ENCODE measurements at places on chromosomes 4 and X.

DNA sequence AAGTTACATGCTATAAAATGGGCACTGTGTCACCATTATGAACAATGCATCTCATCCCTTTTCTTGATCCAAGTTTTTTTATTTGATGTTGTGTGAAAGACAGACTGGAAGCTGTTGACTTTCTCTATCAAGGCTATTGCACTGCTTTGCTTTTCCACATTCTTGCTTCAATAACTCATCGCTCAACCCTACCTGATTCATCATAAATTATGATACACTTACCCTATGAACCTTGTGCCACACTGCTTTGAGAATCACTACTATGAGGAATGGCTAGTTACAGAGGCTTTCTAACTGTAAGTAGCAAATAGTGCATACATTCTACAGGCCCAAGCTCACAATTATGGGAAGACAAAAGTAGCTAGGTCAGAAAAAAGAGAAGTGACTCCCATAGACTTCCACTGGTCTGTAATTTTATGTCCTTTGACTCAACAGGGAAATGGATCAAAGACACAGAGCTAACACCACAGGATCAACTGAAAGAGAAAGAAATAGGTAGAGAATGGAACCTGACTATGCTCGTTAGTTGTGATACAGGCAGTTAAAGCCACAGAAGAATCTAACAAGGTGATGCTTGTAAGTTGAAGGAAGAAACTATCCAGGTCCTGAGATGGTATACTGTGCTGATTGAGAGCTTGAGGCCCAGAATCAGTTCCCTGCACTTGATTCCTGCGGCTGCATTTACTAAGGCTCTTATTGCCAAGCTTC, 163.5 kb downstream of the PPP3CA start:
- no peak for DNase-seq

GRCh38 chrX:57901466-57901865, 8.8 kb downstream of the ZXDA start:
- no peak for DNase-seq

DNA sequence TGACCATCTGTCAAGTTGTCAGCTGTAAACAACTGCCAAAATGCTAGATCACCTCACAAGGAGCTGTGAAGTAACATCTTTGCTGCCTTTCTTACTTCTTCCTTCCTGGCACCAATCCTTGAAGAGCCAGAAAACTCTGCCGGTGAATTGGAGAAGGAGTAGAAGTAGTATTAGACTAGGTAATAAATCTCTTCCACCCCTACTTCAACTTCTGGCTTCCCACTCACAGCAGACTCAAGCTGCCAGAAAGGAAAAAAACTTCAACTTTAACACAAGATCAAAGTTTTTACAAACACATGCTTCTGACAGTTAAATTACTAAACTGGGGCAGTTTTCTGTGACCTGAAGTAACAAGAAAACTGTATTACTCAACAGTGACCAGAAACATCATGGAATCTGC, 164.7 kb upstream of the SLC7A11 start:
- DNase-seq: no peak

DNA sequence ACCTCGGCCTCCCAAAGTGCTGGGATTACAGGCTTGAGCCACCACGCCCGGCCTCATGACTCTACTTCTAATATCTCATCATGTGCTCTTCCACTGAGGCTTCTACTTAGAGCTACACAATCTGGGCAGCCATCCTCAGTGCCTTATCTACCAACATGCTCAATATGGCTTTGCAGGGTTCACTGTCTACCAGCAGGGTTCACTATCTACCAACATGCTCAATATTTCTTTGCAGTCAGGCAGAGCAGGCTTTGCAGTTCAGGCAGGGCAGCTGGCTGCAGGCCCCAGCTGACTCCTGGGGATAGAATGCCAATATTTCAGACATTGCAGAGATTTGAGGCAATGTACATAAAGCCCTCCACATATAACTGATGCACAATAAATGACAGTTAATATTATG, 47.5 kb downstream of the PKD2 start:
- peak; percentile 8 for DNase-seq

GRCh38 chr4:23717528-23718248, 172.2 kb downstream of the PPARGC1A start:
- DNase-seq: peak; percentile 9

DNA sequence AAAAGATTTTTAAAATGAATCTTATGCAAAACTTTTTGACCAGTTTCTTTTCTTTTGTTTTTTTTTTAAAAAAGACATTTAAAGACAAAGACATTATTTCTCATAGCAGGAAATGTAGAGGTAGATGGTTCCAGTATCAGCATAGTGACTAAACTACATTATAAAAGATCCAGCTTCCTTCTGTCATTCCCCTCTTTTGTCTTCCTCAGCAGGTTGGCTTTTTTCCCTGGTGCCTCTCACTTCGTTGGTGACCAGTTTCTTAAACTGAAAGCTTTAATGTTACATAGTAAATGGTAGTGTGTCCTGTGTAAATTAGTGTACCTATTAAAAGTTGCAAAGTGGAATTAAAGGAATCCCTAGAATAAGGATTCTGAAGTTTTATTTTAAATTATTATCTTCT, 36.1 kb downstream of the DCK start:
- DNase-seq: no peak

DNA sequence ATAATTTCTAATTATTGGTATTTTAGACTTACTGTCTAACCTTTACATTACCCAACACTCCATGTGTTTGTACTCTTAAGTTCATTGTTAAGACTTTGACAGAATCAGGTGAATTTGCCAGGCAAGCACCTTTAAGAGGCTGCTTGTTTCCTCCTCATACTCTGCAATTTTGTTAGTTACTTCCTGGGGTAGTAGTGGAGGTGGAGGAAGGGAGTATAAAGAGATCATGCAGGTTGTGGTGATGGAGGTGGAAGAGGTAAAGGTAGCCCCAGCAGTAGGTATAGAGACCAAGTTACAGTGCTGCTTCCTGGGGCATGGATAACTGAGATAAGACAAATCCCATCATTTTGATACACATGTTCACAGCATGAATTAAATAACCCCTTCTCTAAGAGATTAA, 6.7 kb downstream of the WDR44 start:
- DNase-seq: no peak

- peak; percentile 3 for DNase-seq
These were observed 201.0 kb downstream of the PAPSS1 start for GRCh38 chr4:107519053-107519452.

DNA sequence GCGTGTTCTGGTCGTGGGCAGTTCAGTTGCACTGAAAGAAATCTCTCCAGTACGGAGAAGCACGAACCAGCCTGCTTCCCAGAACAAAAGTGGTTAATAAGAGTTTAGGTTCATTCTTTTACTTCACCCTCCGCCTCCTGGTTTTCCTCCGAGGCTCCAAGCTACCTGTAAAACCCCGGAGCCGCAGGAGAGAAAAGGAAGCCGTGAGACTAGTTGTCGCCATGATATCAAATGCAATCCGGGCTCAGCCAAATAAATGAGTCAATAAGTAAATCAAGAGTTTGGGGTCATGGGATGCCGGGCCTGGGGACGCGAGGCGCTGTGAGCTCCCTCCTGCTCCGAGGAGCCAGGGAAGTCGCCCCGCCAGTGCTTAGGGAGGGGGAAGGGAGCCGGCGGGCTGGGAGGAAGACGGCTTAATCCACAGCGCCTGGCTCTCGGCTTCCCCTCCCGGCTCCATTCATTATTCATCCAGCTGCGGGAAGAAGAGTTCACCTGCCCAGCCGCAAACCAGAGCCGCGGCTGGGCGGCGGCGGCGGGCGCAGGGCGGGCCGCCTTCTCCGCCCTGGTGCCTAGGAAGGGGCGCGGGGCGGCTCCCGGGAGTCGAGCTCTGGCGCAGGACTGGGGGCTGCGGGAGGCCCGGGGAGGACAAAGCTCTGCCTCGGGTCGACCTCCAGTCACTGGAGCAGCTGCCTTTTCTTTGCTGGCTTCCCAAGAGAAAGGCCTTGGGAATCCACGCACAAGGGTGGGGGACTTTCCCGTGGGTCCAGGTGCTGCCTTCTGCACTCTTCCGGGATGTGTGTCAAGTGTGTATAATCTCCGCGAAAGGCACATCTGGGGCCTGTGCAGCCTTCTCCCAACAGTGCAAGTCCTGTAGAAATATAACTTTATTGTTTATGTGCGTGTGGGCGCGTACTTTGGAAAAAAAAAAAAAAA, 1.7 kb downstream of the FRAS1 start:
- DNase-seq: no peak

DNA sequence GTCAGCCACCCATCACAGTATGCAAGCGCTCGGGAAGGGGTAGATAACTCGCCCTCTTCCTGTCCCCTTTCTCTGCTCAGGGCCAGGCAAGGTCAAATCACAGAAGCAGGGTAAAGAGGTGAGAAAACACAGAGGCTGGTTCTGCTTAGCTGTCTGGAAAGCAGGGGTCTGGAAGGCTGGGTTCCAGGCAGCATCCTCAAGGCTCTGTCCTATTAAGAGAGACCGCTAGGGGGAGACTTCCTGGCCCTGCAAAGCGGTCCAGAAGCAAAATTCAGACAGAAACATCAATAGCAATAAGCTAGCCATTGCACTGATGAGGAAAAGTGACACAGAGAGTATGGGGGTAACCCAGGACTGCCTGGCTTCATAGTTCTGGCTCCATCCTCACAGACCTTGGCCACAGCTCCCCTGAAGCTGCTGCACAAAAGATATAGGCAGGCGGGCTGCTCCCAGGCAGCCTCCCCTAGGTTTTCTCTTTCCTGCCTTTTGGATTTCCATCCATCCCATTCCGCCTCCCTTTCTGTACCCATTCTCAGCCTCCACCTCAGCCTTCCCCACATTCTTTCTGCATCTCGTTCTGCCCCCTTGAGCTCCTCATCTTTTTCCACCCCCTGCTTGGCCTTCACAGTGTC, 308.5 kb downstream of the EVC2 start:
- peak; percentile 5 for DNase-seq

- DNase-seq: no peak
These were observed 134.2 kb downstream of the SPOCK3 start for GRCh38 chr4:167100120-167100519.

GRCh38 chr4:7156328-7156727, 36.0 kb upstream of the SORCS2 start:
- DNase-seq: no peak

DNA sequence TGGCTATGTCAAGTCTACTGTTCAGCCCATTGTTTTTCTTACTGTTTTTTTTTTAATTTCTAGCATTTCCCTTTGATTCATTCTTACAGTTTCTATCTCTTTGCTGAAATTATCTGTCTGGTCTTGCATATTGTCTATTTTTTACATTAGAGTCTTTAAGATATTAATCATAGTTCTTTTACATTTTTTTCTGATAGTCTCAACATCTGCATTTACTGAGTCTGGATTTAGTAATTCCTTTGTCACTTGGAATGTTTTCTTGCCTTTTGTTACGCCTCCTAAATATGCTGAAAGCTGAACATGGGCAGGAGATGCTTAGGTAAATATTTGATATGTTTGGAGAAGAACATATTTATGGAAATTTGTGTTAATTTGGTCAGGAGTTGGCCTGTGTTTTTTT, 10.4 kb downstream of the JADE3 start:
- DNase-seq: no peak

GRCh38 chrX:150362599-150363481, at the start of gene MAMLD1:
TSS of gene MAMLD1 (plus strand) at chrX:150363317. CDS start at chrX:150445517, 82,200 bp downstream.
- DNase-seq: peak; percentile 68

GRCh38 chr4:71304289-71304850, 34.5 kb upstream of the SLC4A4 start:
- no peak for DNase-seq

- DNase-seq: no peak
These were observed 1.6 kb downstream of the HTRA3 start for GRCh38 chr4:8270912-8271815.

- DNase-seq: no peak
These were observed 39.5 kb downstream of the SLC7A11 start for GRCh38 chr4:138202686-138203085.

DNA sequence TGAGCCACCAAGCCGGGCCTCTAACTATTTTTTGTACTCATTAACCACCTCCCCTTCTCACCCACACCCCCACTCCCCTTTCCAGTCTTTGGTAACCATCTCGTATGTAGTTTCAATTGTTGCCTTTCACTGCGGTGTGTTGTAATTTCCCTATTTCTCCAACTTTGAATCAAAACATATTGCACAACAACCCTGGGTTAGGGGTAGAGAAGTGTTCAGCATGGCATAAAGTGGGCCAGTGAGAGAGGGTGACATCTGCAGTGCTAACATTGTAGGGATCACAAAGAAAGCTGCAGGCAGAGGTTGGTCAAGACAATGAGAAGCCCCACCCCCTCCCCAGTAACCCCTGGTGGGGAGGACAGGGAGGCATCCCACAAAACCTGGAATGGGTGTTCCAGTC, 92.7 kb downstream of the SPATA18 start:
- no peak for DNase-seq

GRCh38 chr4:153969542-153969941, 180.7 kb upstream of the SFRP2 start:
- DNase-seq: no peak

DNA sequence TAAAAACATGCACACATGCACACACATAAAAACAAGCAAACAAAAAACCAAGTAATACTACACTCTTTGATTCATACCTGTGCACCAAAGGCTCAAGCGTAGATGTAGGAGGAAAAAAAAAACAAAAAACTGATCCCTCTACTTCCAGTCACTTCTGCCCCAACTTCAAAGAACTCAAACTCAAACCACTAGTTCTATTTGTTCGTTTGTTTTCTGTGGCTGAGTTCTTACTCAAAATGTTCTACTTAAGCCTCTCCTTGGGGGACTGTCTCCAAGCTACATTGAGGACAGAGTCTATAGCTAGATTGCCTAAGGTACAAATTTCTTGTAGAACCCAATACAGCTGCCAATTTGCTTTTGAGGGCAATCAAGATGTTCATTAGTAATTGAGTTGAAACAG, 171.0 kb upstream of the ATOH1 start:
- DNase-seq: no peak

DNA sequence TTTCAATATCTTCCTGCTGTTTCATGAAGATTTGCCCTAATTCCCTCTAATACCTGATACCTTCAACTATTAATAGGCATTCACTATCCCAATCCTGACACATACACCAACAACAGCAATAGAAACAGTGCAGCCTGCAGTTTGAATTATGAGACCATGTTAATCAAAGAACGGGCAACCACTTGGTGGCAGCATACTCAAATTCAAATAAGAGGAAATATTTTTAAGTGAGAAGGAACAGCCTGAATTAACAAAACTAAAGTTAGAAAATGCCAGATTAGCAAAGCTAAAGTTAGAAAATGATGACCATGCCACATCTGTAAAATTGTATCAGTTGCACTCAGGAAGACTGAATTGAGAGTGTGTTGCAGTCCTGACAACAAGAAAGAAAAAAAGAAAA, 204.9 kb downstream of the SMARCA1 start:
- DNase-seq: peak; percentile 11

DNA sequence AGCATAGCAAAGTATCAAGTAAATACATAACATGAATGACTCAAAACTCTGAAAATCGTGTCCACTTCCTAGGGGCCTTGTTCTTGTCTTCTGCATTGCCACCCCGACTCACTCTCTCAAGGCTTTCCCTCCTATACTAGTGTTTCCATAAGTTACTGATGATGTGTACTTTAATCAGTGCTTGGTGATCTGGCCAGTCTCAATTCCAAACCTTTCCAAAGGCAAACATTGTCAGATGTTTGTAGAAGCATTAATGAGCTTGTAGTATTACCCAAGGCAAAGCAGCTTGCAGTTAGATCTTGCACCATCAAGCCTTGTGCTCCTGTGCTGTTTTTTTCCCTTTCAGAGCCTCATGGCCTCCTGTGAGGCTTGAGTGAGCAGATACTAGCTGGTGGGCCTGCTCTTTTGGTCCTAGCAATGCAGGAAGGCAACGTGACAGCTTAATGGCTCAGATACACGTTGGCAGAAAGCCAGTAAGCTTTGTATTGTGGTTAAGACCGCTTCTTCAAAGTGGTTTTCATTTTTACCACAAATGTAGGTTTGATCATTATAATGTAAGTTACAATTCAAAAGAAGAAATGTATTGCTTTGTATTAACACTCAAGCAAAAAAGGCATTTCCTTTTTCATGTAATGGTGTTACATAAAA, 51.8 kb downstream of the RBPJ start:
- DNase-seq: peak; percentile 87

- no peak for DNase-seq
These were observed 606.8 kb upstream of the BOD1L1 start for GRCh38 chr4:14234307-14234706.

All from activated CD4-positive, alpha-beta T cell treated with anti-CD3 and anti-CD28 coated beads, Interleukin-10, Interleukin-2, amounts not matched to agents 100 ng/mL and 50 ng/mL, durations not matched to agents 16 hours and 8 hours (primary cell).